ENCODE measurements at places on chromosomes 3 and 15.

DNA sequence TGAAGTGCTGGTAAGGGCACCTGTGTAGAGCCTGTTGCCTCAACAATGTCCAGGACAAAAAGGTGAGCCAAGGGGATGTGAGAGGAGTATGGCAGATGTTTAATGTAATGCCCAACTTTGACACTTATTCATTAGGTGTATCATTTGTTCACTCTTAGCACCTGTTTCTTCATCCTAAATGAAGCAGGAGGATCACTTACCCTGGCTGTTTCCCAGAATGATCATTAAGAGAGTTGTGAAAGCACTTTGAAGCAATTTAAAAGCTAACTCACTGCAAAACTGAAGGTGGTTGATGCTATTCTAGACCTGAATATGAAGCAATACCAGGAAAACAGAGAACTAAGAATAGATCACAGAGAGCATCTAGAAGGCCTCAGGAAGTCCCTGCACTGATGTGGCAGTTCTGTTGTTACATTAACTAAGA lies 3.4 kb upstream of the HHLA2 start:
- DNase-seq = no peak

- no peak for DNase-seq
Observed at GRCh38 chr15:78060232-78060631, 17.3 kb downstream of the TBC1D2B start.

- peak; percentile 15 for DNase-seq
Observed at GRCh38 chr15:52100807-52101442, 11.7 kb downstream of the BCL2L10 start.

GRCh38 chr3:55742022-55742831 lies 255.1 kb upstream of the WNT5A start:
- DNase-seq = no peak

- no peak for DNase-seq
Observed at GRCh38 chr15:77768521-77769078, 135.9 kb upstream of the LINGO1 start.

- no peak for DNase-seq
Observed at GRCh38 chr3:13954741-13955483, 75.0 kb upstream of the WNT7A start.

GRCh38 chr3:10356461-10356981 lies 35.6 kb upstream of the SEC13 start:
- no peak for DNase-seq

DNA sequence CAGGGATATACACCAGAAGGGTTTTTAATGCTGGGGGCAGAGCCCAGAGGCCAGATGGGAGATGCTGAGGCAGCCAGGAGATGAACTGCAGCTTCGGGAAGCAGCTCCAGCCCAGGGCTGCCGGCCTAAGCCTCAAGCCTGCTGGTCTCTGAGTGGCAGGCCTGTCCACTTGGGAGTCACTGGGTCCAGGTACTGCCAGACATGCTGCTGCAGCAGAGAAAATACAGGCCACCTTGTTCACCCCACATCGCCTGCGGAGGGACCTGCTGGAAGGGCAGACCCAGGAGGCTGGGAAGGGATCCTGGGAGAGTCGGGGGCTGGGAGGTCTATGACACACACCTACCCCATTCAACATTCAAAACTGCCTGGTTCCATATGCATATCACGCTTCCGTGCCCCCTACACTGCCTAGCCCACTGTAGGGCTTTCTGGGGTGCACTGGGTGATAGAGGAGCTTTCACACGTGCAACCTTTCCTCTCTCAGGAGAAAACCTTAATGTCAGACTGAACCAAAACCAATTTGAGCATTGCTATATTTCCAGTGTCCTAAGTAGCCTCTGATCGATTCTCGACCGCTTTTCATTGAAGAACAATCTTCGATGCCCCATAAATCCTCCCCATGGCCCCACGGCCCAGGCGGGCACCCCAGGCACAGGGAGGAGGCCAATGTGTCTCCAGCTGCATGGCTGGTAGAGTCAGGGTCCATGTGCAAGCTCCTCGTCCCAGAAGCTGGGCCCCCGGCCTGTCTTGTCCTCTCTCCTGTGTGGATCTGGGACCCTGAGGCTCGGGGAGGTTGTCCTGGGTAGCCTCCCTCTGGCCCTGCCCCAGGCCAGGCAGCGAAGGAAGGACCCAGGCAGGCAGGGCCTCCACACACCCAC lies 147.4 kb downstream of the ATP10A start:
- DNase-seq = no peak

GRCh38 chr3:69081583-69082262 lies 1.6 kb upstream of the UBA3 start:
- DNase-seq = peak; percentile 67

GRCh38 chr3:129429602-129430001 lies 1.2 kb upstream of the EFCAB12 start:
- no peak for DNase-seq

GRCh38 chr3:41848753-41849574 lies 112.9 kb downstream of the ULK4 start:
- no peak for DNase-seq

DNA sequence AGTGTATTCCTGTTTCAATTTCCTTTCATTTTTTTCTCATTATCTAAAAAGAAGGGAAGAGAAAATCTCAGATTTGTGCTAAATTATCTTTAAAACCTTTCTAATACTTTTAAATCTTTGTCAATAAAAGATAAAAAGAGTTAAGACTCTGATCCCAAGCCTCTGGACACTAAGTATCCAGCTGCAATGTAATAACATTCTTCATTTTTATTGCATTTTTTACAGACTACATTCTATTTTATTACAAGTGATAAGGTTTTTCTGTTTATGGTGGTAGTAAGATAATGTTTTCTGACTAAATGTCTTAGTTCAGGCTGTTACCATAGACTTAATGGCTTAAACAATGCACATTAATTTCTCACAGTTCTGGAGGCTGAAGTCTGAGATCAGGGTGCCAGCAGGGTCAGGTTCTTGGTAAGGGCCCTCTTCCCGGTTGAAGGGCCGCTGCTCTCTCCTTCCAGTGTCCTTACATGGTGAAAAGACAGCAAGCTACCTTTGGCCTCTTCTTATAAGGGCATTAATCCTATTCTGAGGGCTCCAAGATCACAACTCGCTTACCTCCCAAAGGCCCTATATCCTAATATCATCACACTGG lies 19.7 kb downstream of the KCNAB1 start:
- no peak for DNase-seq

DNA sequence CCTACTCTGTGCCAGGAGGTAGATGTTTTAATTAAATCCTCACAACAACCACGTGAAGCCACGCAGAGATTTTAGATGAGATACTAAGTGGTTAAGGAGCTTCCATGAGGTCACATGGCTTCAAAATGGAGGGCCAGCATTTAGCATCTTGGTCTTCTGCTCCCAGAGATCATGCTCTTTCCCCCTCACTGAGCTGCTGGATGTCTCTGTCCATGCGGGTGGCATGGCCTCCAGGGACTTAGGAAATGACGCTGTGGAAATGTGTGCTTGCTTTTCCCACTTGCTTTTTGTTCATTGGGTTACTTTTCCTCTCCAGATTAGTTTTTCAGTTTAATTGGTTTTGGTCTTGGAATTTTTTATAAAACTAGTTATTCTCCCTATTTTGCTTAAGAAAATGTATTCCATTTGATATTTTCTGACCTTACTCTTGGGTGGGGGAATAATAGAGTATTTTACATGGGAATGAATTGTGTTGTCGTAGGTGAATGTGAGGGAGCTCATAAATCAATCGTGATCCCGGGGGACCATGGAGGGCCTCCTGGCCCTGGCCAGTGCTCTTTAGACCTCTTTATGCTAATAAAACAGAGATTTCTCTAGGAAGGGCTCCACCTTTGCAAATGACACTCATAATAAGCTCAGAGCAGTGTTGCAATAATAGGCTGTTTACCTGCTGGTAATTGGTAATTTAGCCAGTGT lies 376.0 kb upstream of the ONECUT1 start:
- no peak for DNase-seq

DNA sequence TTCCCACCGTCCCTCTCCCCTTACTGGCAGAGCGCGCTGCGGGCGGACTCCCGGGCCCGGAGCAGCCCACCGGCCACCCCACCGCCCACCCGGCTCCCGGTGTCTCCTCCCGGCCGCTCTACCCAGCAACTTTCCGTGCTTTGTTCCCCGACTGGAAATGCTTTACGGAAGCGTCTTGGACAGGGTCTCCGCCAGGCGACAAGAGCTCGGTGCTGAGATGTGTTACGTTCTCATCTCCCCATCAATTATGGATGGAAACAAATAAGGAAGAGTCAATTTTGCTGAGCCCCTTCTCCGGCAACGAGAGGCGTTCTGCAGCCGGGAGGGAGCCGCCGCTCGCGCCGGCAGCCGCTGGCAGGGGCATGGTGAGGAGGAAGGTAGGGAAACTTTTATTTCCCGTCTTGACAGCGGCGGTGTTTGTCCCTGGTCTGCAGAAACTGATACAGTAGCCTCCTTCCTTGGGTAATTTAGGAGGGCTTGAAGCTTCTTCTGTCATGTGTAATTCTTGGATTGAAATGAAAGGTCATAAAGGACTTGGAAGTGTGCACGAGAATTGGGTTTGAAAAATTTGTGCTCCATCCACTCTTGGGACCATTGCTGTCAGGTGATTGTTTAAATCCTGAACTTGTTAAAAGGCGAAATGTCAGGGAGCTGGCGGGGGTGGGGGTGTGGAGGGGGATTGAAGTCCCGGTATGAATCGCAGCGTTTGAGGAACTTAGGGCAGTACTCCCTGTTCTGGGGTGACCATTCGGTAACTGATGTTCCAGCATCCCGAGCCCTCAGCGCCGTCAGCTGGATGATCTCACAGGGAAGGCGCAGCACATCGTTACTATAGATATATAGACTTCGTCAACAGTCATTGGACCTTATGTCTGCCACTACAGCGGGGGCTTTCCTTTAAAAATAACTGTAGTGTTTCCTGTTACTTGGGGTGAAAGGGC lies 1.5 kb downstream of the SEMA6D start:
- DNase-seq = no peak

DNA sequence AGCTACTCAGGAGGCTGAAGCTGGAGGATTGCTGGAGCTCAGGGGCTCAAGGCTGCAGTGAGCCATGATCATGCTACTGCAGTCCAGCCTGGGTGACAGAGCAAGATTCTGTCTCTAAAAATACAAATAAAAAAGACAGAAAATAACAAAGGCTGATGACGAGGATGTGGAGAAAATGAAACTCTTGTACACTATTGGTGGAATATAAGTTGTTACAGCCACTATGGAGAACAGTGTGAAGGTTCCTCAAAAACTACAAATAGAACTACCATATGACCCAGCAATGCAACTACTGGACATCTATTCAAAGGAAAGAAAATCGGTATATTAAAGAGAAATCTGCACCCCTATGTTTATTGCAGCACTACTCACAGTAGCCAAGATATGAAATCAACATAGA lies 526.7 kb upstream of the NAALADL2 start:
- DNase-seq = no peak

DNA sequence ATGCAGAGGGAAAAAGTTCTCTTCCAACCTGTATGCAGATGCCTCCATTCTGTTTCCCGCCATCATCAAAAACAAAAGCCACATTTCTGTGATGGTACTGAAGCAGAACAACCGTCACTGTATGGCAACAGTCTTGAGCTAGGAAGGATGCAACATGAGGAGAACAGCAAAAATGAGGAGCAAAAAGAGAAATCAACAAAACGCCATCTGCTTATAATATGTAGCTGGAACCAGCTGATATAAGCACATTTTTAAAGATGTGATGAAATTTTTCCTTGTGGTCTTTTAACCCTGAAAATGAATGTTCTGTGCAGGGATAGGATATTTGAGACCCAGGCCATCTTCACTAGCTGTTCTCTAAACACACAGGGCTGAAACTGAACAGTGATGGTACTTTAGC lies 287.0 kb downstream of the ZIC4 start:
- no peak for DNase-seq

- DNase-seq = no peak
Observed at GRCh38 chr15:25674913-25675312, 188.2 kb downstream of the ATP10A start.

- no peak for DNase-seq
Observed at GRCh38 chr15:40265355-40265754, 17.5 kb downstream of the ANKRD63 start.

DNA sequence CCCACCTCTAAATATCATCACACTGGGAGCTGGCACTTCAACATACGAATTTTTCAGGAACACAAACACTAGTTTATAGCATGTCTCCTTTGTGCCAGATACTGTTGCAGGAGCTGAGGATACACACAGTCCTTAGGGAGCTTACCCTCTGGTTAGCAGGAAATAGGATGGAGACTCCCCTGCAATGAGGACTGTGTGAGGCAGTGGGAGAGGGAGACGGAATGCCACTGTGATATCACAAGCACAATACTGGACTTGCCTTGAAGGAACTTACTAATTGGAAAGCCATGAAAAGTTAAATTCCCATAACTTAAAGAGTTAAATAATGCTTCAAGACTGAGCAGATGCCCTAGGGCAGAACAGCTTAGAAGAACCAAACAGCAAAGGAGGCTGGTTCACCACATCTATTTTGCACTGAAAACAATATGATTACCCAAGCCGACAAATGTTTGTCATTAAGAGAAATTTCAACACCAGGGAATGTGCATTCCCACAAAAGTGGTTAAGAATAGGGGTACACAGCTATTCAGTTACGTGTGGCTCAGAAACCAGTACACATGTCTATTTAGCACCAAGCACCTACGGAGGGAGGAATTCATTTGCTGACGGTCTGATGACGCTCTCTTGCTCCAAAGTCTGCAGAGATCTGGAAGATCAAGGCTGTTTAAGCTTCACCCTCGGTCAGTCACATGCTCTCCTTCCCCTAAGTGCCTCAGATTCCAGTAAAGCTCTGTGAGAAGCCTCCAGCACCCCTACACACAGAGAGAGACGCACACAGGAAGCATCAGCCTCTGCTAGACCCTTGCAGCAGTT lies 5.2 kb downstream of the TBC1D2B start:
- DNase-seq = no peak

GRCh38 chr3:52789746-52790040 lies 4.9 kb upstream of the ITIH3 start:
- no peak for DNase-seq

DNA sequence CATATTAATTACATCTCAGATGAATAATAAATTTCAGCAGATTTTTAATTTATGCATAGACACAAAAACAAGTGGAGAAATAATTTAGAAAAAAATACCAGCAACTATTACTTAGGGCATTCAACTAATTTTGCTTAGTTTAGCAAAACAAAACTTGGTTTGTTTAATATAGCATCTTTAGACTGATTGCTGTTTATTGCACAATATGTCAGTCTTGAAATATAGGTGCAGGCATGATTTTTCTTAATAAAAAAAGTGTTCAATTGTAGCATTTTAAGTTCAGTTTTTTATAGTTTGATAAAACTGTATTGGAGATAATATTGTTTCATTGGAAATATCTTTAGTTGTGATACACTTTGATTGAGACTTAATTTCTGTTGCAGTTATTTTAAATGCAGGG lies 161.2 kb upstream of the KCNH8 start:
- DNase-seq = no peak

GRCh38 chr15:92979011-92979701 lies 79.0 kb downstream of the CHD2 start:
- DNase-seq = no peak

DNA sequence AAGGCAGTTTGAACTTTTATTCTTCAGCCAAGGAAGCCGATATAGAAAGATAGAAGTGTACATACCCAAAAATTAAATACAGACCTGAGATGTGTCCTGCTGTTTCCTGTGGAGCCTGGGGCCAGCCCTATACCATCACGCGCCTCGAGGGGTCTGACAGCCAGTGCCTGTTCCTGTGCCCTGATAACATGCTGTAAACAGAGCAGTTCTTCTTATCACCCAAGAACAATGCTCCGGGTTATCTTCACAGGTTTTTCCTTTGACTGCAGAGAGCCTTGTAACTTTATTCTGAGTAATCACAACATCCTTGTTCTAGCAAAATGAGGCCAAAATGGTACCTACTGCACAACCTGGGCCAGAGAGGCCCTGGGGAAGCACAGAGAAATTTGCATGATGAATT lies 289.7 kb upstream of the CHRM5 start:
- DNase-seq = no peak

All from hematopoietic multipotent progenitor cell treated with erythropoietin and hydrocortisone succinate and interleukin-3 and kit ligand, for 15 days (in vitro differentiated cells).